ENCODE measurements at places on chromosomes 6 and 20. TPM values are rescaled to one million over a fixed set of nuclear protein-coding genes. Genes with fewer than 3 reads are reported as not detected.

Gene CDSN
- not detected for total RNA-seq

Gene TAF11
- 43.8 TPM for total RNA-seq

Gene CLPSL1
- not detected for total RNA-seq

Gene COL10A1
- total RNA-seq = not detected

Gene MOG
- total RNA-seq = not detected

Gene HLA-G
- total RNA-seq = not detected

Gene C6orf58
- 1.3 TPM for total RNA-seq

DNA sequence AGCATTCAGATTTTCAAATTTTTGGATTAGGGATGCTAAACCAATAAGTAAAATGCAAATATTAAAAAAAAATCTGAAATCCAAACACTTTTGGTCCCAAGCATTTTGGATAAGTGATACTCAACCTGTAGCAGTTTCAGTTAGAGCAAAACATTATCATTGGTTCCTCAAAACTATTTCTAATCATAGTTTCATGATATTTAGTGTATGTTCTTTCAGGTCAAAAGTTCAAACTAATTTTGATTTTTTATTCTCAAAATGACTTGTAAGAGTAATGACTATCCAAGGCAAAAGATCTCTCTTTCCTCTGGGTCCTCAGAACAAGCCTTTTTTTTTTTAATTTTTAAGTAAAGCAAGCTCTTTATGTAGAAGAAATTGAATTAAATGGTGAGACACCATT lies 64.0 kb upstream of the TFB1M start:
- DNase-seq = no peak

DNA sequence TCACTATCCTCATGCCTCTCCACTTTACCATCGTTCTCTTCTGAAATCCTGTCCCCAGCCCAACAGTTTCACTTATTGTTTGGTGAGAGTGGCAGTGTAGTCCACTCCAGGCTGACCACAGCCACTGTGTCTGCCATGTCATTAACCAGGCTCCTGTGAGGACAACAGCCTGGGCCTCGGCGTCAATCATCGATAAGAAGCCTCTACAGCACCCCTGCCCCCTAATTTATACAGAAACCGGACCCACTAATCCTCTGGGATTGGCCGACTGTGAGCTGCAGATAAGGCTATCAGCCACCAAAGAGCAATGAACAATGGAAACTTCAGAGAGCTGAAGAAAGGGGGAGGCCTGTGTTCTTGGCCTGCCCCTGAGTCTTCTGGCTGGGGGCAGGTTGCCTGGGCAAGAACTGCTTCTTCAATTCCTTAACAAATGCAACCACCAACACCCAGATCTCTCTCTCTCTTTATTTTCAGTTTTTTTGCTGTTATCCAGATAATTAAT lies 3.4 kb downstream of the EGFL8 start:
- no peak for DNase-seq

- no peak for DNase-seq
These were observed 24.2 kb downstream of the GLP1R start for GRCh38 chr6:39072830-39073229.

DNA sequence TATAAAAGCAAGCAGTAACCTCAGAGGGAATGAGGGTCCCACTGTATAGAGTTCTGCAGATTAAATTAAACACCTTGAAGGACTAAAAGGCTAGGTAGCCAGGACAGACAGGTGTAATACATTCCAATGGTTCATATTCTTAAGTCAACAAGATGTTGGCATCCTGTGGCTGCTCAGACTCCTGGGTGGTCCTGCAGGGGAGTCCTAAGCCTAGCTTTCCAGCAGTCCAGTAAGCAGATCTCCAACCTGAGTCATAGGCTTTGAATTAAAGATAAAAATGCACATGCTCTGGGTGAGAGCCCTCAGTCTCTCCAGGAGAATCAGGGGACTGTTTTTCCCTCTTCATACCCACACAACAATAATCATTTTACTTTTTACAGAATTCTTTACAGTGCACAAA lies 307.3 kb upstream of the SUPT3H start:
- no peak for DNase-seq

- no peak for DNase-seq
These were observed 246.7 kb downstream of the TTLL2 start for GRCh38 chr6:167571550-167571949.

DNA sequence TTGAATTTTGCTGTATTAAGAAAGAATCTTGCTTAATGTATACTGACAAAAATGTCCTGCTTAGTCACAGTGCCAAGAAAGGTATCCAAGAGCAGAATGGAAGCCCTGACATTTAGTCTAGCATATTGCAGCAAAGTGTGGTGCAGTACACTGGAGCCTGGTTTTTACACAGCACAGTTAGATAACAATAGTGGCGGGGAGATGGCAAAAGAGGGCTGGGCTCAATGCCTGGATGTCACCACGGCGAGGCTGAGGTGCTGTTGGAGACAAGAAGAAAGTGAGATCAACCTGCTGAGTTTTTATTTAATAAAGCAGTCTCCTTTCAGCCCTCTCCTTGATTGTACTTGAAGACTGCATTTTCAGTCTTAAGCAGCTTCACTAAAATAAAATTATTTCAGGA lies 426.0 kb downstream of the LMBRD1 start:
- no peak for DNase-seq

GRCh38 chr6:84777888-84778287 lies 13.5 kb upstream of the TBX18 start:
- no peak for DNase-seq

GRCh38 chr6:113857556-113858479 lies 673 bp downstream of the MARCKS start:
- DNase-seq = no peak

GRCh38 chr20:44691424-44692423 lies 23.4 kb upstream of the CCN5 start:
- DNase-seq = no peak

- DNase-seq = no peak
These were observed 2.6 kb upstream of the NR2E1 start for GRCh38 chr6:108163267-108163643.

DNA sequence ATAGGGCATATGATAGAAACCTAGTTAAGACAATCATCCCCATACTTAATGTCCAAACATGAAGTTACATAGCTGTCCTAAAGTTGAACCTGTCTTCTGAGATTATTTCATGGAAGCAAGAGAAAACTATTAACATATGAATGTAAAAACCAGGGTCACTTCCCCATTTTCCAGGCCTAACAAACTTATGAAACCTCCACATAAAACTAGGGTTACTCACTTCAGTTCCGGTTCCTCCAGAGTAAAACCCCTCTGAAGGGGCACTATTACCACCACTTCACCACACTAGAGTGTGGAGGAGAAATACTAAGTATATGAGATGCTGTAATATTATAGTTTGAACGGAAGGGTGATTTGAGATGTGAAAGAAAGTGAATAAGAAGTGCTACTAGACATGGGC lies 14.9 kb downstream of the PRKN start:
- DNase-seq = no peak

Measured in Caki2 (cell line).